Thoracic aorta (tissue), 2 donors: ENCODE measurements at places on chromosomes 13 and 19. TPM values are rescaled to one million over a fixed set of nuclear protein-coding genes. Genes with fewer than 3 reads are reported as not detected.

NCR1 gene
- total RNA-seq, result not detected

GJB2 gene
- 0.27 TPM for total RNA-seq

FGF22 gene
- total RNA-seq, result 0.56 TPM

ERICH6B gene
- not detected for total RNA-seq

PCDH17 gene
- total RNA-seq, result 12.3 TPM

CEACAM20 gene
- total RNA-seq, result not detected

UBL5 gene
- total RNA-seq, result 210 TPM

DNA sequence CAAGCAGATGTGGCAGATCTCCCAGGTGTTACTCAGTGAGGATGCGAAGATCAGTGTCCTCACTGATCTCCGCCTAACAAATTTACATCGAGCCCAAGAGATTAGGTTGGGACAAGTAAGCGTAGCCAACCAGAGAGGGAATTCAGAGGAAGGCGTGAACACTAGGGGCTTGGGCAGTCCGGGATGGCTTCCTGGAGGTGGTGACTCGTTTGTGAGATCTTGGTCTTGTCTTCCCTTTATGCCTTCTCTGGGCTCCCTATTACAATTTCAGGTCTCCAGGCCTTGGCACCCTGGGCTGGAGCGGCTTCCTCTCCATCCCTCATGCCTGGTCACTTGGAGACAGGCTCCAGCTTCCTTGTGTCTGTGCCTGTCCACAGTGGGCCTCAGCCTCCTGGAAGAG is 6.2 kb downstream of the SF3A2 start:
- DNase-seq, result no peak

DNA sequence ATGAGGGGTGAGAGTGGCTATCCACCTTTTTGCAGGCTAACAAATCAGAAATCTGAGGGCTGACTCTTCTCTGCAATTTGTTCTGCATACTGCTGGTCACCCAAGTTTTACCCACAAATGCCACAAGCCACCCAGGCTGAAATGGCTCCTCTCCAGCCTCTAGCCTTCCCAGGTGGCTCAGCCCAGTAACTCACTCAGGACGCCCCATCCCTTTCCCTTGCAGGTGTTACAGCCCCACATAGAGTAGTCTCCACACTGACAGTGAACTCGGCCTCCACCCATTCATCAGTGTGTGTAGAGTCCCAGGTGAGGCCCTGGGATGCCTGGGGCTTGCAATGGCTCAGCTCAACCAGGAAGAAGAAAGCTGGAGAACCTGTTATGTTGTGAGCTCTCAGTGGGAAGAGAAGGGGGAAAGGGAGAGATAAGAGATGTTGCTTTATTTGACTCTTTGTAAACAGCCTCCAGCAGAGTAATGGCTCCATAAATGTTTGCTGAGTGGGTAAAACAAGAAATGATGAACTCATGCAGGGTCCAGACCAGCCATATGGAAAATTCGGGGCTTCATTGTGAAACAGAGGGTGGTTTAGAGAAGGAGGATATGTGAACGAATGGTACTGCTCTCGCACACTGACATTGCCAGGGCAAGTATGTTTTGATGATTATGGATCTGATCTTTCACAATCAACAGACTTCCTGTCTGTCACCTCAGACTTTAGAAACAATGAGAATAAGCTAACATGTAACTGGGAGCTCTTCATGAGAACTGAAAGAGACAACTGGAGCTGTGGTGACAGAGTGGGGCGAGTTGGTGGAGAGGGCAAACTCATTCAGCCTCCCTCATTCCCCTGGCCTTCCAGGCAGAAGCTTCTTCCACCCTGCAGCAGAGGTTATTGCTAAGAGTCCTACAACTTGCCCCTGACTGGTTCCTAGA is 74.2 kb upstream of the RFC3 start:
- DNase-seq, result no peak

DNA sequence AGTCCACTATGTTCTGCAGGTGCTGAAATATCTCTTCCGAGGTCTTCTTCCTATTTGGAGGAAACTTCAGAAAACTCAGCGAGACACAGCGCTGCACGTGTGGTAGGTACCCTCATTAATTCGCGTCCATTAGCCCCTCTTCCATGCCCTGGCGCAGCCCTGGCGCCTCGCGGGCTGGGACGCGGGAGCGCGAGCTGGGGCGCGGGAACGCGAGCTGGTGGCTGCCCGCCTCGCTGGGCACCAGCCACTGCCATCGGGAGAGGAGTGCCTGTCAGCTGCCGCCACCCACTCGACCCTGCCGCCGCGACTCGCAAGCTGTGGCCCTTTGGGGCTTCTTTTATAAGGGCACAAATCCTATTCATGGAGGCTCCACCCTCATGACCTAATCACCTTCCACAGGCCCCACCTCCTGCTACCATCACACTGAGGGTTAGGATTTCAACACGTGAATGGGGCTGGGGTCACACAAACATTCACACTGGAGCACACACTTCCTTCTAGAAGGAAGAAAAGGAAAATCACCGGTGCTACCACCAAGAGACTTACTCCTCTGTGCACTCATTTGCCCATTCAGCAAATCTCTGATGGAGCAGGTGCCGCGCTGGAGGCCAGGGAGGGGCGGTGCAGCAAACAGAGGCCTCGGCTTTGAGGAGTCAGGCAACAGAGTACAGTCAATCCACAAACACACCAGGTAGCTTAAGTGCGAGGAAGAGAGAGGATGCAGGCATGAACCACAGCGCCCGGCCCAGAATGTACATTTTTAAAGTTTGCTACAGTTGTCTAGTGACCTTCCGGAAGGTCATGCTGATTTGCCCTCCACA is 43.0 kb upstream of the LATS2 start:
- no peak for DNase-seq

GRCh38 chr13:74438901-74439300 is 304.7 kb upstream of the KLF12 start:
- no peak for DNase-seq

GRCh38 chr13:80180740-80181355 is 160.1 kb downstream of the SPRY2 start:
- no peak for DNase-seq

DNA sequence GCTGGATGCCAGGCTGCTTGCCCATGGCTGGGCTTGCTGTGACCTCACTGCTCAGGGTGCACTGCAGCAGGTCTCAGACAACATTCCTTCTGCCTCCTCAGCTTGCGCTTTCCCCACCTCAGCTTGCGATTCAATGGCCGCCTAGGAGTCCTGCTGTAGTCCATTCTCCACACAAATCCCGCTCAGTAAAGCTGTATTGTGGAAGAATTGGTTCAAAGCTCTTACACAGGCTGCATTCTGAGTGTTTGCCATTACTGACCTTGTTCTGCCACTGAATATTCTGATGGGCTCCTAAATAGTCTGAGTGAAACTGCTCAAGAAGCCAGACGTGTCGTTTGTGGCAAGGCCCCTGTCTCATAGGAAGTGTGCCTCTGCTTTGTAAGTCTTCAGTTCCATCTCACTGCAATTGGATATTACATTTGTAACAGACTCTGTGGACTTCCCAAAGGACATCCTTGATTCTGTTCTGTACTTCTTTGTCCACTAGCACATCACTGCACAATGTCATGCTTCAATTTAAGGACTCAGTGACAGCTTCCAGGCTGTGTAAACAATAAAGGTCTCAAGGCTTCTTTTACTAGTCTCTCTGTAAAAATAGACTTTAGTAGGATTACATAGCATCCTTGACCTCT is 49.8 kb downstream of the KATNAL1 start:
- DNase-seq, result no peak

DNA sequence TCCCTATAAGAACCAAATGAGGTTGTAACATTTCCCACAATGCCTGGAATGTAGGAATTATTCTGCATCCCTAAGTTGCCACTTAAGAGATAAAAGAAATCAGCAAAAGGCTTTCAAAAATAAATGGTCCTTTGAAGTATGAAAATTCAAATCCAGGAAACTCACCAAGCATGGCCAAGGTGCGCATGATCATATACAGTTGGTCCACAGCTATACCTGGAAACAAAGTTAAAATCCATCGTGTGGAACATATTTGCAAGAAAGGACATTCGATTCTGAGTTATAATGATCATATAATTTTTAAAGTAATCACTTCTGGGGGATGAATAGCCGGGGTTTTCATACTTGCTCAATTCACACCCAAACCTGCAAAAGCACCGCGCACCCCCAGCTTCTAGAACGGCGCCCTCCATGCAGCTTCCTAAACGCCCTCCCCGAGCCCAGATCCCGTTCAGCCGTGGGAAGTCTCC is 525 bp downstream of the CARS2 start:
- DNase-seq, result no peak

DNA sequence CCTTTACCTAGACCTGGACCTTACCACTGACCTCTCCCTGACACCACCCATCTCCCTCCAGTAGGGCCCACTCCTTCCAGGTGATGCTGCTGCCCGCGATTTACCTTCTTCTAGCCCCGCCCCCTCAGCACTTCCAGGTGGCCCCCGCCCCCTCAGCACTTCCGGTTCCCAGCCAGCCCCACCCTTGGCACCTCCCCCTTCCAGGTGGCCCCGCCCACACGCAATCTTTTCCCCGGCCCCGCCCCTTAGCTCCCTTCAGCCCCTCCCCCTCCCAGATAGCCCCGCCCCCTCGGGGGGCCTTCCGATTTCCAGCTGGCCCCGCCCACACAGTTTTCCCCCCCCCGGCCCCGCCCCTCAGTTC is 586 bp downstream of the LIG1 start:
- peak; percentile 20 for DNase-seq

GRCh38 chr19:10238172-10238783 is 7.1 kb upstream of the S1PR2 start:
- DNase-seq, result no peak

- no peak for DNase-seq
These were observed 54.1 kb upstream of the MAB21L1 start for GRCh38 chr13:35530581-35530980.

DNA sequence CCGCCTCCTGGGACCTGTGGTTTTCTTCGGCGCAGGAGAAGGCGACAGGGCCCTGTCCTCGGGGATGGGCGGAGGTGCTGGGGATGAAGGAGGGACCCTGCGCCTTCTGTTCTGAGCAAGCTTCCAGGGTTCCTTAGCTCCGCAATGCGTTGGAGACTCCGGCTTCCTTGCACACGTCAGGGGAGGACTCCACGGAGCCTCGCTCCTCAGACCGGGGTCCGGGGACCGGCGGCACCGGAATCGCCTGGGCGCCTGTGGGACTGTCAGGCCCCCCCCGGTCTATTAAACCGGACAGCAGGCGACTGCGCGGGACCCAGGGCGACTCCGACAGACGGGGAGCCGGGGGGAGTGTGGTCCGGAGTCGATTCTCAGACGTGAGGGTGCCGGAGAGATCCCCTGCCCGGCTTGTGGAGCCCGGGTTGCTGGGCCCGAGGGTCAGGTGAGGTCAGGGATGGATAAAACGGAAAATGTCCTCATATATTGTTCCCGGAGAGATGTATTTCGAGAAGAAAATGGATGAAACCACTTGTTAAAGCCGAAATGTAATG is 227.4 kb downstream of the TEX29 start:
- no peak for DNase-seq

- DNase-seq, result no peak
These were observed 21.0 kb downstream of the SERP2 start for GRCh38 chr13:44394658-44395057.

DNA sequence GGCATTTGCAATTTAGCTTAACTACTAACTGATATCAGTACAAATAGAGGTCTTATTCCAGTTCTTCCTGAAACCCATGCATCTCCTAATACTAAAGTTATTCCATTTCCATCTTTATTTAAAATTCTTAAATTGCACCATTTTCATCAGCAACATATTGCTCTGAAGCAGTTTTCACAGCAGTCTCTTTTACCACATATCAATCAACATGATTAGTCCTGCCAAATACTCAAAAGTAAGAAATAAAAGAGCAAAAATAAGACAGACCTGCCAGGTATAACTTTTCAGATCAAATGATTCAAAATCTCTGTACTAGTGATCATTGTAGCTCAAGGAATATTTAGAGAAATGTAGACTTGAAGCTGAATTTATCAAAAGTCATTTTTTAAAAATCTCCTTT is 141.7 kb downstream of the SLITRK1 start:
- no peak for DNase-seq

DNA sequence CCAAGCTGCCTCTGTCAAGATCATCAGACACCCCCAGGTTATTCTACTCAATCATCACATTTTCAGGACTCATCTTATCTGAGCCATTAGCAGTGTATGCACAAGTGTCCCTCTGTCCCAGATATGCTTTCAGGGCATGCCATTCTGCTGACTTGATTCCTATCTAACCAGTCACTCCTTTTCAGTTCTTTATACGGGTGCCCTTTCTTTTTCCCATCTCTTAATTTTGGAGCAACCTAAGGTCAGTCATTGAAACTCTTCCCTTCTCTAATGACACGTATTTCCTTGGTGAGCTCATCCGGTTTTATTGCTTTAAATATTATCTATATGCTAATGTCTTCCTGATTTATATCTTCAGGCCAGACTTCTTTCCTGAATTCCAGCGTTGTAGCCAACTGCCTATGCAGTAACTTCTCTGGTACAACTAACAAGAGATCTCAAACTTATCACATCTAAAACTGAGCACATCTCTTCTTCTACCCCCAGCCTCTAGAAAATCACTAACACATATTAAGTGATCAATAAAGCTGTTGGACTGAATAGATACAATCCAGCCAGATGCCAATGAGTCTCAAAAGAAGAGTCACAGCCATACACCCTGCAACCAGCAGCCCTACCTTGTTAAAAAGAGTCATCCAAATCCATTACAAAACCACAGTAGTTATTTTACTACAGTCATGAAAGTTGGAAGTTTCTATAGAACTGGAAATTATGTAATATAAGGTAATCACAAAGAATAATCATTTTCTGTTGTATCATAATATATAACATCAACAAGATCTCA is 58.8 kb downstream of the DCLK1 start:
- no peak for DNase-seq

DNA sequence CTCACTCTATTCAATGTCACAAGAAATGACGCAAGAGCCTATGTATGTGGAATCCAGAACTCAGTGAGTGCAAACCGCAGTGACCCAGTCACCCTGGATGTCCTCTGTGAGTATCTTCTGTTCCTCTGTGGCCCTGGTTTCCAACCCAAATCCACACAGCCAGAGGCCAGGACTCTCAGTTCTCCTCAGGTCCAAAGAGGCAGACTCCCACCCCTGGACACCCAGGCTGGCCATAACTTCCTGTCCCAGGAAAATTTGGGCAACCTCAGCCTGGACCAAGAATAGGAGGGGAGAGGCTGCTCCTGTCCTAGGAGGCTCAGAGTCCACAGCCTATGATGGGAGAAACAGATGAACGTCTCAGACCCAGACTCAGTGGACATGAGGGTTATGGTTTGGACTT is 11.7 kb downstream of the CEACAM5 start:
- no peak for DNase-seq

DNA sequence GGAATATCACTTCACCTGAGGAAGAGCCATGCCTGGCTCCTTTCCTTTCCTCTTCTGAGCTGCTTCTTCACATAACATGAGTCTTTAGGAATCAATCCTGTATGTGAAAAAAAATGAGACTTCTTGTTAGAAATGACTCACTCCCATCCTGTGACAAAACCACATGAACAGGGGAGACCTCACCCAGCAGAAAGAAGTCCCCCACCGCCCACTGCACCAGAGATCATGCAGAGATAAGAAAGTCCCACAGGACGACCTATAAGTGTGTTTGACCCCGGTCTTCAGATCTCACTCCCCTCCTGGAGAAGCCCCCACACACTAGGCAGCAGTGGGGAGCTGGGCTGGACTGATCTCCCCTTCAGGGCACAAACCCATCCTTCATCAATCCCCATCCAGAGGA is 7.8 kb downstream of the ZNF600 start:
- no peak for DNase-seq
